RPMI7951 (cell line): ENCODE measurements at places on chromosomes 2 and 18. TPM values are rescaled to one million over a fixed set of nuclear protein-coding genes. Genes with fewer than 3 reads are reported as not detected.

Gene PXDN
- total RNA-seq: 272 and 304 TPM in 2 replicates

Gene IL36RN
- total RNA-seq: not detected in 2 replicates

Gene FOXD4L1
- 0.10 TPM in 1 of 2 replicates, not detected in the other for total RNA-seq

Gene GATA6
- 2.9 and 3.3 TPM in 2 replicates for total RNA-seq

Gene TTN
- total RNA-seq: 0.10 and 0.12 TPM in 2 replicates

Gene UNC80
- total RNA-seq: under 0.01 TPM in 1 of 2 replicates, not detected in the other

Gene TCF23
- not detected in 2 replicates for total RNA-seq

Gene NGEF
- 35.4 and 38.4 TPM in 2 replicates for total RNA-seq

Gene SYT4
- total RNA-seq: not detected in 2 replicates

Gene PDE1A
- 0.36 TPM in 1 of 2 replicates, not detected in the other for total RNA-seq

Gene GCFC2
- total RNA-seq: 22.4 and 22.8 TPM in 2 replicates

Gene IL1F10
- total RNA-seq: not detected in 2 replicates

Gene TMBIM1
- total RNA-seq: 151 and 154 TPM in 2 replicates

Gene FLACC1
- total RNA-seq: 1.3 and 1.5 TPM in 2 replicates

Gene SPATA3
- total RNA-seq: not detected in 2 replicates

Gene CDK5R2
- total RNA-seq: 0.12 and 0.20 TPM in 2 replicates

Gene ALKAL2
- not detected in 2 replicates for total RNA-seq

Gene ONECUT2
- total RNA-seq: 0.10 and 0.12 TPM in 2 replicates
